Neural progenitor cell (in vitro differentiated cells): ENCODE measurements at places on chromosomes 11 and 22.

- DNase-seq, result no peak
Observed at GRCh38 chr22:24894998-24895397, 51.5 kb downstream of the LHFPL7 start.

DNA sequence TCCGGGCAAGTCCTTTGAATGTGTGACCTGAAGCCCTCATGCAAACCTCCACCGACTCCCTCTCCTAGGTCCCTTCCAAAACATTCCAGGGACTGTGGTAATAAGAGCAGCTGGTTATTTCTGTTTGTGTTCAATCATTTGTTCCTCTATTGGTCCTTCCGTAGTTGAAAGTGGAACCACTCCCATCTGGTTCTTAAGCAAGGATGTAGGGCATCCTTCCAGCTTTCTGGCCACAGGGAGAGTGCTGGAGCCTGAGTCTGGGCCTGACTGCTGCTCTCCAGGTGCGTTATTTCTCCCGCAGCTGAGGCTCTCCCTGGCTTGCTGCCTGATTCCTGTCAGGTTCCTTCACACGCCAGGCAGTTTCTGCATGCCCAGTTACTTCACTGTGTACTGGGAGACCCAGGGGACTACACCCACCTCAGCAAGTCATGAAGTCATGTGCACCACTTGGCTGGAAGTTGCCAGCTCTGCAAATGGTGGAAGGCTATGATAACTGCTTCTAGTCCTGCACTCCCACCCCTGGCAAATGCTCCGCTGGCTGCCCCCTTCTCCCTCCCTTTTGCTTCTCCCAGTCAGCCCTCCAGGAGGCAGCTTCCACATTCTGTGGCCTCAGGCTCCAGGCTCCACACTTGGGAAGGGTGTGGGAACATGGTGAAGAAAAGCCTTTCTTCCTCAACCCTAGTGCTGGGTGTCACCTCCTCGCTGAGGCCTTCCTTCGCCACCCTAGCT is 4.0 kb upstream of the ALX4 start:
- no peak for DNase-seq

DNA sequence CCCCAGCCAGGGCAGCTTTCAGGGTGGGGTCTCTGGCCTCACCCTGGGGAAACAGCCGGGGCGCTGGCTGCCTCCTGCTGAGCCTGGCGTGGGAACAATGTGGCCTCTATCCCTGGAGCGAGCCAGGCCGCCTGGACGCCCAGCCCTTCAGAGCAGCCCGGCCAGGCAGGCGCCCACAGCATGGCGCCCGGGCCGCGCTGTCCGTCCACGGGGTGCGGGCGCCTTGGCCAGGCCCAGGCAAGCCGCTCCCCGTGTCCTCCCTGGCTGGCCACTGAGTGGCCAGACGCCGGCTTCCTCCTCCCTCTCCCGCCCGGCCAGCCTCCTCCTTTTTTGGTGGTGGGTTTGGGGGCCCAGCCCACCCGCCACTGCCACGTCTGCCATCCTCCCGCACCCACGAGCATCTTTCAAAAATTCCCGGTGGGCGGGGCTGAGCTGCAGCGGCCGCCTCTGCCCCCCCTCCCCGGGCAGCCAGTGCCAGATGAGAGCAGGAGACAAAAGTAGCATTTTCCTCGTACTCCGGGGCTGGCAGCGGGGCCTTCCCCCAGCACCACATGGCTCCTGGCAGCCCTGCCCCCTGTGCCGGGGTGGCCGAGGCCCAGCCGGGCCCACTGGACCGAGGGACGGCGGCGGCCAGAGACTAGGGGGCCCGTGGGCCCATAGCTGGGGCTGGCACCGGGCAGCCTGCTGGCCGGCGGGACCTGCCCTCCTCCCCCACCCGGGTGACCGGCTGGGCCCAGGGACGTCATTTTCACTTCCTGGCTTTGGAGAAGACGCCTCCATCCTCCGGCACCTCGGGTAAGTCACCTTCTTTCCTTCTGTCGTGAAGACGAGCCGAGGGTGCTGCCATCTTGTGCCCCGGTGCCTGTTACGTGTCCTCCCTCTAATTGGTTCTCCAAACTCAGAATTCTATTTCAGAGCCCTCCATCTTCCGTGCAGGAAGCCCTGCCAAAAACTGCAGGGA is 70.2 kb upstream of the PPARA start:
- DNase-seq, result no peak

- DNase-seq, result no peak
Observed at GRCh38 chr11:72736452-72737069, 15.6 kb downstream of the ARAP1 start.

GRCh38 chr11:35180317-35181233 is 41.6 kb downstream of the CD44 start:
- peak; percentile 20 for DNase-seq

GRCh38 chr11:78350091-78350645 is 67.5 kb downstream of the GAB2 start:
- peak; percentile 76 for DNase-seq

- DNase-seq, result no peak
Observed at GRCh38 chr11:33187998-33188722, 26.9 kb upstream of the CSTF3 start.

- no peak for DNase-seq
Observed at GRCh38 chr22:49995361-49996118, 17.0 kb downstream of the IL17REL start.

DNA sequence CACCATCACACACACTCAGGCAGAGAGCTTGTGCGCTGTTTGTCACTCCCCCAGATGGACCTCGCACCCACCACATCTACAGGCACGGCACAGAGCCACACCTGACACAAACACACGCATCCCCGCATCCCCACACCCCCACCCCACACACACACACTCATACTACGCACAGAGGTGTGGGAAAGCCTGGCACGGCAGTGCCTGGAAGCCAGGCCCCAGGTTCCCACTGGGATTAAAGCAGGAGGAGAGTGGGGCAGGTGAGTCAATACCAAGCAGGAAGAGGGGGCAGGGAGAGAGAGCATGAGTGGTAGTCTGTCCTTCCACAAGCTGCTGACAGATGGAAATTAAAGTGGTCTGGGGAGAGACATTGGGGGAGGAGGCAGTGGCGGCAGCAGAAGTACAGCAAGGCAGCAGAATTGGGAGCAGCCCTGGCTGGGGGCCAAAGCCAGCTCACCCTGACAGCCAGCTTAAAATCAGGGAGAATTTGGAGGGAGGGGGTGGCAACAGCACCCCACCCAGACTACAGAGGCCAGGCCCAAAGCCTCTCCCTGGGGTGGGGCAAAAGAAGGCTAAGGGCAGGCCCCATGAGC is 20.7 kb downstream of the TNKS1BP1 start:
- no peak for DNase-seq

- DNase-seq, result no peak
Observed at GRCh38 chr11:116871248-116871647, 33.8 kb upstream of the APOA1 start.

- peak; percentile 94 for DNase-seq
Observed at GRCh38 chr11:45354976-45355705, 69.0 kb upstream of the SYT13 start.

- DNase-seq, result no peak
Observed at GRCh38 chr11:44622190-44622650, 56.8 kb downstream of the CD82 start.

GRCh38 chr11:60974726-60975125 is 3.2 kb downstream of the CD6 start:
- no peak for DNase-seq

DNA sequence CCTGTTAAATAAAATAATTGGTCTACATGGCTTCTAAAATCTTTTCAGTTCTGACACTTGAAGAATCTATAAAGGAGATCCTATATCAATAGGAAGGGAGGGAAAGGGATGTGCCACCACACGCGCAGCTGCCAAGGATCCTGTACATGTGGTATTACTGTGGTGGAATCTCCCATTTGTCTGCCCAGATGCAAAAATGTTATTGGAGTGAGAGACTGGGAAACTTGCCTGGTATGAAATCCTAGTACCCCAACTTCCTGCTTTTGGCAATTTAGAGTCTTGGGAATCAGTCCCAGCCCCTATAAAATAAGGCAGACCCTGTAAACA is 81.9 kb upstream of the PICALM start:
- DNase-seq, result no peak

- DNase-seq, result no peak
Observed at GRCh38 chr22:29842740-29843139, 4.7 kb upstream of the ASCC2 start.

GRCh38 chr22:30327864-30328345 is 1.2 kb upstream of the TBC1D10A start:
- peak; percentile 31 for DNase-seq

DNA sequence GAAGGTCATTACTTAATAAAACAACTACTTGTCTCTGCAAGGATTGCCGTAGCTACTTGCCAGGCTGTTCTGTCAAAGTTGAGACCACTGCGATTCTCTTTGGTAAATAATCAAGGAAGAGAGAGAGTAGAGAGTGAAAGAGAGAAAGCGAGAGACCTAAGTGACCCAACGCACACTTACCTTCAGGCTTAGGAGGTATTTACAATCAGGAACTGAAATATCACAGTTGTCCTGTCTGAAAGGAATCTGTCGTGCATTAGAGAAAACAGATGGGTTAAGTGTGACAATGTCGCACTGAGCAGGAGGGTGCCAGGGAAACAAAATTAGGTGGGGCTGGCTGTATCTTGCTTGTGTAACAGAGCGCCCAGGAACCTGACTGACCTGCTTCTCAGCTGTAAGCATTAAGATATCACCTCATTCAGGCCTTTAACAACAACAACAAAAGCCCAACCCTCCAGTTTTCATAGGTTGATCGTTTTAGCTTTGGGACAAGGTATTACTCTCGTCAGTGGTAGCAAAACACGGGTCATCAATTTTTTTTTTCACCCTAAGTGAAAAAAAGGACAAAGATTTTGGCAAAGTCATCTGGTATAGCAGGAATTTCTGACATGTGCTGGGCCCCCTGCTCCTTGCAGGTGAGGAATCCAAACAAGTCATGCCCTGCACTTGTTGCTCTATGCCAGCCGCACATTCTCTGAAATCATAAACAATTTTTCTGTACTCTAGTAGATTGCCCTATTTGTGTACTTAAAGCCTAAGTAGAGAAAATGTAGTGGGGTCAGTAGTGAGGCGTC is at the start of gene MUC15:
MUC15 (minus strand) TSS at position 403 of the 794 bp plus-strand sequence. CDS start 5,169 bp downstream, outside the sequence.
- no peak for DNase-seq

DNA sequence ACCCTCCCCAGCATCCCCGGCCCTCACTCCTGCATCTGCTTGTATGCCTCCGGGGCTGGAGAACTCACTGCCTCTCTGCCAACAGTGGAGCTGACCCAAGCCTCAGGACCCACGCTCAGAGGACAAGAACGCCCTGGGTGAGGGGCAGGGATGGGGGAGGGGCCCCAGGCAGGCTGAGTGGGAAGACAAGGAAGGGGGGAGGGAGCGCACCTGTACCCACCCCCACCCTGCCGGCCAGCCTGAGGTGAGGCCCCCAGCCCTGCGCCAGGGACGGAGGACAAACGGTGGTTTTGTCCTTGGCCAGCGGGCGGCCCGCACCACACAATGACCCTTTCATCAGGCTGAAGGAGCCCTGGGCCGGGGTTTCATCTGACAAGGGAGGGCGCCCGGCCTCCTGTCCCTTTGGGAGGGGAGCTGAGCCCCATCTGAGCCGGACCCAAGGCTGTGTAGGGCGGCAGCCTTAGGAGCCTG is 10.0 kb downstream of the WNT7B start:
- peak; percentile 75 for DNase-seq

- DNase-seq, result no peak
Observed at GRCh38 chr22:29691636-29692326, 28.0 kb upstream of the CABP7 start.

- DNase-seq, result no peak
Observed at GRCh38 chr11:62410972-62411371, 7.9 kb upstream of the SCGB1A1 start.

- DNase-seq, result no peak
Observed at GRCh38 chr11:128334311-128335044, 252.9 kb downstream of the ETS1 start.

GRCh38 chr22:35452351-35452781 is 52.4 kb downstream of the MCM5 start:
- no peak for DNase-seq

DNA sequence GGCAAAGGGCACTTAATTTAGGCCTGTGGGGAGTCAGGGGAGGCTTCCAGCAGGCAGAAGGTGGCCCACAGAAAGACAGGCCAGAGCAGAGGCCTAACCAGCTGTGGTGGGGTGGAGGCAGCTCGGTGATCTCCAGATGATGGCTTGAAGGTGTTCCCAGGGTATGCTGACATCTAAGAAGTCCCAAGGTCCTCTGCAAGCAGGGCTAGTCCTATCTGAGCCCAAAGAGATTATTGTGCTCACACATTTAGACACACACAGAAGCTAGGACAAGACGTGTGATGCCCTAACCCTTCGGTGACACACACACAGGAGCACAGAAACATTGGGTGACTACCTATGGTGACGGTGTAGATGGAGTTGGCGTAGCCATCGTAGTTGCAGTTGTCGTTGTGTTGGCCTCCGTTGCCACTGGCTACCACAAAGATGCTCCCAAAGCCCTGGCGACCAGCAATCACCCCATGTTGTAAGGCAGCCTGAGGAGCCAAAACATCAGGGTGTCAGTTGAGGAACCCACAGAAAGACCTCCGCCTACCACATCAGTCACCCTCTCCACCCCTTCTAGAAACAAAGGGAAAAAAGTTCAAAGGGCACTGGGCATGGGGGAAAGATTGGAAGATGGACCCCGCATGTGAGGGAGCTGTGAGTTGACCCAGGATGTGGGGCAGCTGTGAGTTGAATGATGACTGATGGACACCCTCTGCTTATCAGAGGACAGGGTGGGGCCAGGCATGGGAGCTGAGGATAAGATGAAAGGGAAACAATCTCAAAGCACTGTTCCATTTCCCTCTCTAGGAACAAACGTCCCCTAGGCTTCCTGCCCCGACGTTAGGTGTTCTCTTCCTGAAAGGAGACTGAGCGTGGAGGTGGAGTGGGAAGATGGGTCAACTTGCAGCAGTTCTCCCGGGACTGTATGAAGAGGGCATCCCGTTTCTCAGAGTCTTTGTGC is 7.9 kb downstream of the PCSK7 start:
- no peak for DNase-seq

GRCh38 chr11:87604350-87604749 is 566.6 kb downstream of the TMEM135 start:
- DNase-seq, result no peak

DNA sequence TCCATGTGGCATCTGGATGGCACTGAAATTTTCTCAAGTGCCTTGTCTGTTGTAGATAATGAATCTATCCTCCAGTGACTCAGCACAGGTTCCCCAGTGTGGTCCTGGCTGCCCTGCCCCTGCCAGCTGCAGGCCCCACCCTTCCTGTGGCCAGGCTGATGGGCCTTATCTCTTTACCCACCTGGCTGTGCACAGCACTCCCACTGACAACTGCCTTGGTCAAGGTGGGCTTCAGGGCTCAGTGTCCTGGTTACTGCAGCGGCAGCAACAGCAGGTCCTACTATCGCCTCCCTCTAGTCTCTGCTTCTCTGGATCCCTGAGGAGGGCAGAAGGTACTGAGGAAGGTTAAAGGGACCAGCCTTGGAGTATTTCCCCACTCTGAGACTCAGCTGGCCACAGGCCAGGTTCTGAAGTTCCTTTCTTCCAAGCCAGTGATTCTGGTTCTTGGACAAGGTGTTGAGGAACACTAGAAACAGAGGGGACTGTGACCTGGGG is 3.1 kb downstream of the HMBS start:
- DNase-seq, result no peak
